Tracheal epithelial cell (primary cell): ENCODE measurements at places on chromosomes 1 and 21. TPM values are rescaled to one million over a fixed set of nuclear protein-coding genes. Genes with fewer than 3 reads are reported as not detected.

FAM3B gene
- 0.72 TPM in 1 of 2 replicates, not detected in the other for total RNA-seq

ABL2 gene
- 22.0 and 42.7 TPM in 2 replicates for total RNA-seq

SLC2A5 gene
- total RNA-seq: under 0.01 TPM in 1 of 2 replicates, not detected in the other

LDLRAD1 gene
- total RNA-seq: under 0.01 and 0.64 TPM in 2 replicates

FCN3 gene
- total RNA-seq: 0.43 TPM in 1 of 2 replicates, not detected in the other

NBPF10 gene
- total RNA-seq: 1.3 and 1.9 TPM in 2 replicates

PLA2G2C gene
- not detected in 2 replicates for total RNA-seq

PDZK1 gene
- under 0.01 and 10.4 TPM in 2 replicates for total RNA-seq

BMP8A gene
- not detected in 2 replicates for total RNA-seq

SLC9C2 gene
- not detected in 2 replicates for total RNA-seq

CDCA8 gene
- 0.64 and 1.4 TPM in 2 replicates for total RNA-seq

OR2AK2 gene
- not detected in 2 replicates for total RNA-seq

SMCP gene
- not detected in 2 replicates for total RNA-seq

SPRR1A gene
- total RNA-seq: not detected in 2 replicates

TSTD1 gene
- total RNA-seq: 104 and 173 TPM in 2 replicates

UAP1 gene
- total RNA-seq: 94.4 and 124 TPM in 2 replicates

AGL gene
- total RNA-seq: 8.1 and 9.9 TPM in 2 replicates

SLAMF9 gene
- total RNA-seq: 5.5 and 12.1 TPM in 2 replicates

COL24A1 gene
- under 0.01 TPM in 1 of 2 replicates, not detected in the other for total RNA-seq

TMEM200B gene
- total RNA-seq: 2.8 and 2.9 TPM in 2 replicates

CD101 gene
- 0.48 and 1.3 TPM in 2 replicates for total RNA-seq

CFHR3 gene
- total RNA-seq: not detected in 2 replicates

ALX3 gene
- total RNA-seq: not detected in 2 replicates

MYOM3 gene
- total RNA-seq: 0.21 and 1.4 TPM in 2 replicates

C1orf105 gene
- not detected in 2 replicates for total RNA-seq

AGPAT3 gene
- total RNA-seq: 37.3 and 49.2 TPM in 2 replicates

SYNC gene
- 8.3 and 18.8 TPM in 2 replicates for total RNA-seq

UBL4B gene
- total RNA-seq: not detected in 2 replicates
